ENCODE measurements at places on chromosomes 13 and 19. TPM values are rescaled to one million over a fixed set of nuclear protein-coding genes. Genes with fewer than 3 reads are reported as not detected.

DNA sequence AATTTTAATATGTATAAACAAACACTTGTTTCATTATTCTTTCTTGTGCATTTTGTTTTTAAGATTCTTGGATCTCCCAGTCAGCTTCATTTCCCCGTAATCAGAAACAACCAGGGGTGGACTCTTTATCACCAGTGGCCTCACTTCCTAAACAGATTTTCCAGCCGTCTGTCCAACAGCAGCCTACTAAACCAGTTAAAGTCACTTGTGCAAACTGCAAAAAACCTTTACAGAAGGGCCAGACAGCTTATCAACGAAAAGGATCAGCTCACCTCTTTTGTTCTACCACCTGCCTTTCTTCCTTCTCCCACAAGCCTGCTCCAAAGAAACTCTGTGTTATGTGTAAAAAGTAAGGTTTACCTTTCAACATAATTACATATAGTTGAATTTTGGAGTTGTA lies 44.3 kb downstream of the ZMYM2 start:
- no peak for ATAC-seq

SCEL gene
- total RNA-seq, result 0.14 TPM

GRCh38 chr13:21745307-21745706 lies 74.4 kb downstream of the FGF9 start:
- ATAC-seq, result no peak

IRF2BP1 gene
- total RNA-seq, result 18.9 TPM

DNA sequence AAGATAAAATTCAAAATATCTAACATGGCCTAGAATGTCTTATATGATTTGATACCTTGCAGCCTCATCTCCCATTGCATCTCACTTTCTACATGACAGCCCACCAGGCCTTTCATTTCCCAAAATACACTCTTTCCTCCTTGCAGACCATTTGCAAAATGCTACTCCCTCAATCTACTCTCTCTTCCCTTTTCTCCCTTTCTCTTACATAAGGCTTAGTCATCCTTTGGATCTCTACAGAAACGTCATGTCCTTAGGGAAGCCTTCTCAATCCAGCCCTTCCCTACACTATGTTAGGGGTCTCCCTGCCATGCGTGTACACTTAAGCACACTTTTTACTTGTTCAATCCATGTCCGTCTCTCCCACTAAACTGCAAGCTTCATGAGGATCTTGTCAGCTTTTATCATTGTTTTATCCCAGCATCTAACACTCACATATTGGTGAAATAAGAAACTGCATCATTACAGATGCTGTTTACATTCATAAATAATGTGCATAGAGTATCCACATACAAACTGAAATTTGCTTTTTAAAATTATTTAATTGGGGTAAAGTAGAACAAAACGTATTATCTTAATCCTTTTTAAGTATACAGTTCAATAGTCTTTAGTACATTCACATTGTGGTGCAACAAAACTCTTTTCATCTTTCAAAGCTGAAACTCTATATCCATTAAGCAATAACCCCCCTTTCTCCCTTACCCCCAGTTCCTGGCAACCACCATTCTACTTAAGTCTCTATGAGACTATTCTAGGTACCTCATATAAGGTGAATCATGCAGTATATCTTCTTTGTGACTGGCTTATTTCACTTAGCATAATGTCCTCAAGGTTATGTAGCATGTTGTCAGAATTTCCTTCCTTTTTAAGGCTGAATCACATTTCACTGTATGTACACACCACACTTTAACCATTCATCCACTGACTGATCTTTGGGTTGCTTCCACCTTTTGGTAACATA lies 11.5 kb upstream of the WBP4 start:
- ATAC-seq, result peak; percentile 66

NTF4 gene
- total RNA-seq, result 0.85 TPM

DNA sequence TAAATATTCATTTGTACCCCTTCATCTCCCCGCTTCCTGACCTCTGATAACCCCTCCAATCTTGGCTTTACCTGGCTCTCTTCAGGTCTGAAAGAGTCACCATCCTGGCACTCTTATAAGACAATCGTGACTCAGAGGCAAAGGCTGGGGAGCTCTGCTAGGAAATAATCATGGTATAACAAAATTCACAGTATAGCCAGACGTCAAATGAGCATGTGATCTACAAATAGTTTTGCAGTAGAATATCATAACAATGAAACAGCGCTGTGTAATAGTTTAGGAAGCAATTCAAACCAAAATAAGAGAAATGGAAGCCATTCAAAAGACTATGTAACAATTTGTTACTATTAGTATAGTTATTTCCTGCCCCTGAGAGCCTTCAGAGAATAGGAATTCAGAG lies 34.2 kb downstream of the RXFP2 start:
- no peak for ATAC-seq

DNA sequence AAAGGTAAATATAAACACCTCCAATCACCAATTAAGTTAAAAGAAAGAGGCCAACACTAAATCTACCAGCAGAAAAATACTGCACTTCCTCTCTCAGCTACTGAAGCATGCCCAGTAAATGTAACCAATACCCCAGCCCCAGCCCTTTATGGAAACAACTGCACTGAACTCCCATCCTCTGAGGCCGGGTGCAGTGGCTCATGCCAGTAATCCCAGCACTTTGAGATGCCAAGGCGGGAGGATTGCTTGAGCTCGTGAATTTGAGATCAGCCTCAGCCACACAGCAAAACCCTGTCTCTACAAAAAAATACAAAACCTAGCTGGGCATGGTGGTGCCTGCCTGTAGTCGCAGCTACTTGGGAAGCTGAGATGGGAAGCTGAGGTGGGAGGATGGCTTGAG lies 221.6 kb upstream of the SOX21 start:
- no peak for ATAC-seq

All from motor neuron (in vitro differentiated cells).